ENCODE measurements at places on chromosomes 5 and 9.

DNA sequence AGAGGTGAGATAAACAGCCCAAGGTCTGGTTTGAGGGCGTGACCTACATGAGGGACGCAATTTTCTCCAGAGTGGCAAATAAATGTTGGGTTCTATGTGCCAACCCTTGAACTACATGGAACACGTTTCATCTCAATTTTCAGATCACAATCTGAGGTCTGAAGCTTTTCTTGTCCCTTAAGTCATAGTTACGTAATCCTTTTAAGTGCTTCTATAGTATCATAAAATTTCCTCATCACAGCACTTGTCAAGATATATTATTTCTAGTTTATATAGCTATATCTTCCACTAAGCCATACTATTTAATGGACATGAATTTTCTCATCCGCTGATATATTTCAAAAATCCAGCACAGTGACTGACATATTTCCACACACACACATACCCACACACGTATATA is 53.1 kb upstream of the GRIN3A start:
- no peak for DNase-seq

DNA sequence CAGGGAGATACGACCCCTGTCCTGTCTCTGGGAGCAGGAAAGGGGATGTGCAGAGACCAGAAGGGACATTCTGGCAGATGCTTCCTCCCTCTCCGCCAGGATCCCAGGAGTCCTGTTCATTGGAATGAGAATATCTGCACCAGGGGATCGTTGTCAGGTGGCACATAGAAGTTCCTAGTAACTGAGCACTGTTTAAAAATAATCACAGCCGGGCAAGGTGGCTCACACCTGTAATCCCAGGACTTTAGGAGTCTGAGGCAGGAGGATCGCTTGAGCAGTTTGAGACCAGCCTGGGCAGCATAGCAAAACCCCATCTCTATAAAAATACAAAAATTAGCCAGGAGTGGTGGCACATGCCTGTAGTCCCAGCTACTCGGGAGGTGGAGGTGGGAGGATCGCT is 12.3 kb downstream of the SARDH start:
- no peak for DNase-seq

GRCh38 chr9:86765746-86766430 is 181.4 kb downstream of the GAS1 start:
- DNase-seq: no peak

DNA sequence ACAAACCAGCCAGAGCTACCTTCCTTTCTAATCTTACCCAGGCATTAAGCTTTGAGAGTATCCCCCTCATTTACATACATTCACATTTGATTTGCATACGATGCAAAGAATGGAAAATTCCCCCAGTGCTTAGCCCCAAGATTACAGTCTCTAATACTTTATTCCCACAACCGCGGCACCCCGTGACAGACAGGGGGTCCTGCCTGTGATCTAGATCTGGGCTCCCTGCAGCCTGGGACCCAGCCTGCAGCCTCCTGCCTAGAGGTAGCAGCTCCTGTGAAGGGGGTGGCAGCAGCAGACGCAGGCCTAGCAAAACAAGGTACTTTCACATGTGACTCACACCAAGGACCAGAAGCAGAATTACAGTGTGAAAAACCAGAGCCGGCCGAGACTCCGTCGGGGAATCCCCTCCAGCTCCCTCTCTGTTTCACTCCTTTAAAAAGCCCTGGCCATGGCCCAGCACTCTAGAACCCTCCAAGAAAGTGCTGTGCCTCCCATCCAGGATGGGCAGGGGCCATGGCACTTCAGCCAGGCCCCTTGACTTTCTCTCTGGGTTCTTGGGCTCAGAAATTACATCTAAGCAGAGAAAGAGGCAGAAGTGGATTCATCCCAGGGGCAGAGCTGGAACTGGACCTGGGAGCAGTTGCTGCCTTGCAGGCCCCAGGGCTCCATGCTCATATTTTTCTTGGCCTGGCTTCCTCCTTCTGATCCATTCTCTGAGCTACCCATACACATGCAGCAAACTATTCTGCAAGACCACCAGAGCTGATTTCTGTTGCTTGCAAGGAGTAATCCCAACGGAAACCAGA is 14.0 kb upstream of the TCF7 start:
- DNase-seq: no peak

DNA sequence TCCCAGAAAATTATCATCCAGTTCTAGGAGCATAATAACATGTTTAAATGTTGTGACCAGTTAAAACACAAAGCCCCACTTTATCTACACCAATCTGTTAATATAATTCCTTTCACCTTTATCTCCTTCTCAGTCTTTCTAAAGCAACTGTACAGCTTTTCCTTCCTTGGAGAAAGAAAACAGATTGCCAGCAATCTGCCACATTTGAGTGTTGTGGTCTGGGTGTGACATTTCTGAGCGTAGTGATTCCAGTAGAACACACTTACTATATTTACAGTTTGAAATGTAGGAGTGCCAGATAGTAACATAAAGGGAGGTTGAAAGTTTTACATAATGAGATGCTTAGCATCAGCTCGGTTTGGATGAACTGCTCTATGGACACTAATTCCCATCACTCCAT is 76.1 kb downstream of the KCNN2 start:
- no peak for DNase-seq

GRCh38 chr9:123305879-123306278 is 37.5 kb upstream of the STRBP start:
- DNase-seq: no peak

DNA sequence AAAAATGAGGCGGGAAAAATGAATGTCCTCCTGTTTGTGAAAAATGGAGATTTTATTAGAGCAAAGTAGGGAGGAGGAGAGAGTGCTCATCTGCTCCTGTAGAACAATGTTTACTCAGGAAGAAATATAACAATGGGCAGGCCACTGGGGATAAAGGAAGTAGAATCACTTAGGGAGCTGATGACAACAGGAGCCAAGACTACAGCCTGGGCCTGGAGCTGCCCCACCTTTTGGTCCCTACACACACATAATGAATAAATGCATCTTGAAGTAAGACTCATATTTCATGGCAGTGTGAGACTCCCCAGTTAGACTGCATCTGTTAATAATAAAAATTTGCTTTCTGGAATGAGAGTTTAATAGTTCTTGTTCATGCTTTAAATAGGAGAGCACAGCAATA is 1939.8 kb downstream of the EFNA5 start:
- DNase-seq: no peak

DNA sequence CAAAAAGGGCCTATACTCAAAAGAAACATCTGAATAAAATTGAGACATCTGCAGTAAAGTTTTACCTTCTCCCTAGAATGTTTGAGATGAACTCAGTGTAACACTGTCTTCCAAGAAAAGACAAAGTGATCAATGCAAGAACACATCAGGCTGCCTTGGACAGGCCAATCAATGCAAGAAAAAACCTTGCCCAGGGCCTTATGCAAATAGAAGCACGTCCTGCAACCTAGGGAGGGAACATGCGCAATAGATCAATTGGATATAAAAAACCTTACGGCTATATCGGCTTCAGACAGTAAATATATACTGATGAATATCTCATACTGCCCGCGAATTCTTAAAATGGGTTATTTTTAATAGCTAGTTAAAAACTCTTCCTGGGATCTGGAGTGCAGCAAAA is 66.4 kb upstream of the POU5F2 start:
- DNase-seq: no peak

- DNase-seq: no peak
Measured at GRCh38 chr5:154373729-154374179, 72.0 kb upstream of the SAP30L start.

DNA sequence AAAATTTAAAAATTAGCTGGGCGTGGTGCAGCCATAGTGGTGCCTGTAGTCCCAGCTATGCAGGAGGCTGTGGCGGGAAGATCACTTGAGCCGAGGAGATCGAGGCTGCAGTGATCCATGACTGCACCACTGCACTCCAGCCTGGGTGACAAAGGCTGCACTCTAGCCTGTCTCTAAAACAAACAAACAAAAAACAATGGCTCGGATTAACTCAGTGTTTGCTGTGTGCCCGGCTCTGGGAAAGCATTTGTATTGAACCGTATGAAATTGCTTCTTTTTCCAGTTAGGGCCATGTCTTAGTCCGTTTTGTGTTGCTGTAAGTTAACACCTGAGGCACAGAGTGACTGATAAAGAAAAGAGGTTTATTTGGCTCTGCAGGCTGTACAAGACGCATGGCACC is 62.6 kb downstream of the CFAP77 start:
- no peak for DNase-seq

DNA sequence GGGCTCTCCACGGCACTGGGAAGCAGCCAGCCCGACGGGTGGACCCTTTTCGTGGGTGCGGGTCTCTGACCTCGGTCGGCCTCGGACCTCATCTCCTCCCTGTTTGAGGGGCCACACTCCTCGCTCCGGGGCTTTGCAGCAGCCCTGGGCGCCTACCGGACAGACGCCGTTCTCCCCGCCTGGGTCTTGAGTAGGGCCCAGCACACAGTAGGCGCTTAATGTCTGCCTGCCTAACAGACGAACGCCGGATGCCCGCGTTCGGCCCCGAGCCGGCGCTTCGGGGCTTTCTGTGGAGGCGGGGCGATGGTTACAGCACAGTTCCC is 842 bp upstream of the GTF3C5 start:
- DNase-seq: no peak

- DNase-seq: no peak
Measured at GRCh38 chr9:96161819-96162218, 140.2 kb downstream of the HSD17B3 start.

DNA sequence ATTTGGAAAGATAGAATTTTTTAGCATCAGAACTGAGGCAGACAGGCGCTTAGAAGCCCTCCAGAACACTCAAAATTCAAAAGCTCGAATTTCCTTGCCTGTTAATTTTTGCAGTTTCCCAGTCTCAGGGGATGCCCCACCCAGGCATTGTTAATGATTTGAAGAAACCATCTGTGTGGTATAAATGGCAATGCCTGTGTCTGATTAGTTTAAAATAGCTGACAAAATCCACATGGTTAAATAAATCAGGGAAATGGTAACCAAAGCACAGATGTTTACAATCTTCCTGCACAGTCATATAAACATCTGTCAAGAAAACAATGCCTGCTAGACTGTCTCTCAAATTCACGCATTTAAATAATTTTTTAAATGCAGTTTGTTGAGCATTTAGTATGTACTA is 185.2 kb upstream of the RGMB start:
- DNase-seq: no peak

DNA sequence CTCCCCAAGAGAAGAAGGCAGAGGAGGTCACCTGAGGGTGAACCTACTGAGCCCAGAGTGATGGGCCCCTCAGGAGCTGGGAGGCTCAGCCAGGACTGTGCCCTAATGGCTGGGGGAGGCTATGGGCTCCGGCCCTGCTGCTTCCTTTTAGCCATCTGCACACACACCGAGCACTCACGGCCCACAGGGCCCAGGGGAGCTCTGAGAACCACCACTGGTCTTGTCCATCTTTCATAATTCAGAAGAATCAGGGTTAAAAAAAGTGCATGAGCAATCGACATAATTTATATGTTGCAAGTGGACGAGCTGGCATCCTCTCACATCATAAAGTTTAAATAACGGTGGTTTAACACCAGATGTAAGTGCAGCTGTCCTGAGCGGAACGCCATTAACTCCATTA is 162.1 kb downstream of the FSTL4 start:
- DNase-seq: no peak
